Occipital lobe (tissue), 3 donors: ENCODE measurements at places on chromosomes 12 and 14. TPM values are rescaled to one million over a fixed set of nuclear protein-coding genes. Genes with fewer than 3 reads are reported as not detected.

GRCh38 chr12:38977132-38977531 is 71.7 kb upstream of the CPNE8 start:
- DNase-seq = no peak

GRCh38 chr12:108312073-108312659 is 26.9 kb downstream of the CMKLR1 start:
- no peak for DNase-seq

TESPA1 gene
- not detected for total RNA-seq

UBR7 gene
- 56.6 TPM for total RNA-seq

MGAT4C gene
- total RNA-seq = 56.9 TPM

IQSEC3 gene
- 4.5 TPM for total RNA-seq

GRCh38 chr14:44564908-44565307 is 57.8 kb upstream of the FSCB start:
- DNase-seq = no peak

MSI1 gene
- total RNA-seq = 7.5 TPM

DNA sequence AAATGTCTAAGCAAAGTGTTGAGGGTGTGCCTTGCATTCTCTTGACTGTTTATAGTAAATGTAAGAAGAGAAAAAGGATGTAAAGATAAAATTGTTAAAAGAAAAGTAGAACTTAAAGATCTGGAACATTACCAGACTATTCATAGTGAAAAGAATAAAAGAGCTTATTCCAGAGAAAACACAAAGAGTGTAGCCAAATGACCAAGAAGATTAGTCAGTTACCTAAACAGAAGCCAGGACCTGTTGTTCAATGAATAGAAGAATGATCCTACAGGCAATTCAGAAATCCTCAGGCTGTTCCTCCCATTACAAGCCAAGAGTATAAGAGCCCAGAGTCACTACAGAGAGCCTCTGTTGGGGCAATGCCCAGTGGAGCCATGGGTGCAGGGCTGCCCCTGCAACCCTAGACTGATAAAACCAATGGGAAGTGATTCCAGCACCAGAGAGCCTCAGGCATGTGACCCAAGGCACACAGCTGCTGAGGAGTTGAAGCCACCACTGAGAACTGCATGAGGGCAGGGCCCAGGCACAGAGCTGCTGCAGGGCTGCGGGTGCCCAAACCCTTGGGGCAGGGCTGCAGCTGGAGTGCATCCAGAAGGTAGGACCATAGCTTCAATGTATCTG is 91.1 kb upstream of the SLC38A4 start:
- no peak for DNase-seq

HVCN1 gene
- total RNA-seq = 8.3 TPM
